ENCODE measurements at places on chromosomes 16 and 17.

DNA sequence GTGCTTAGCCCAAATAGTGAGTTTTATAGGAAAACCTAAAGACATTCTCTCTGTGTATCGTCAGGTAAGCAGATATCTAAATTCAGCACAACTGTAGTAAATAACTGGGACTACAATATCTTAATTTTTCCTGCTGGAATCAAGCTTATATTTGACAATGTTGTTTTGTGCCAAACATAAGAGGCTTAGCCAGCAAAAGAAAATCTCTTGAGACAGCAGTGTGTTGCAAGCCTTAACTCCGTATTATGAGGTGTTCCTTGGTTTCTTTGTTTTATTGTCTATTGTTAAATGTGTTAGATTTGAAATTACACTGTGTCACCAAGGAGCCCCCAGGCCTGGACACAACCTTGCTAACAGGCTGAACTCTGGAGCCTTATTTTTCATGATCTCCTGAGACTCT is 1570.6 kb upstream of the GOT2 start:
- DNase-seq, result no peak

DNA sequence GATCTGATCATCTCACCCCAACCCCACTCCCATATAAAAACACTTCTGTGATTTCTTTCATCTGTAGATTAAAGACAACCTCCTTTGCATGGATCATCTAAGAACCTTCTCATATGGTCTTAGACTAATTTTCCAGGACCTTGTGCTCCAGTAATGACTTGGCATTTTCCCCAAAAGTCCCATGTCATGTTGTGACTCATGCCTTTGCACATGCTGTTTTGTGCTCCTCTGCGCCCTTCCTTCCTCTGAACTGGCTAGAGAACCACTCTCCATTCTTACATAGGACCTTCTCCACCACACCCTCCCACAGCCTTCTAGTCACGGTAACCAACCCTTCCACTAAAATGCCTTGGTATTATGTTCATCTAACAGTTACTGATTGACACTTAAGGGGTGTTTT is 99.5 kb upstream of the AXIN2 start:
- no peak for DNase-seq

DNA sequence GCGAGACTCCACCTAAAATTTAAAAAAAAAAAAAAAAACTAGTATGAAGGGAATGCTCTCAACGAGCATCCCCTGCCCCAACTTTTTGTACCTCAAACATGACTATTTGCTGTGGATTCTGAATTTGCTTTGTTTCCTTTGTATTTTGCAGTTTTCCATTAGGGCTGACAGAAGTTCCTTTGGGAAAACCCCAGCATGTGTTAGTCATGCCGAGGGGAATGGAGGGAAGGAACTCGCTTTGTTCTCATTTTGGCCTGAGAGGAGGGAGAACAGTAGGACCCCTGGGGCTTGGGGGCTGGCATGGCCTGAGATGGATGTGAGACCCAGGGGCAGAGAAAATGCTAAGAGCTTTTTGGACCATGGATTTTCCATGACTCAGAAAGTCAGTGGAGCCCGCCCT is 20.5 kb downstream of the KRT9 start:
- no peak for DNase-seq

DNA sequence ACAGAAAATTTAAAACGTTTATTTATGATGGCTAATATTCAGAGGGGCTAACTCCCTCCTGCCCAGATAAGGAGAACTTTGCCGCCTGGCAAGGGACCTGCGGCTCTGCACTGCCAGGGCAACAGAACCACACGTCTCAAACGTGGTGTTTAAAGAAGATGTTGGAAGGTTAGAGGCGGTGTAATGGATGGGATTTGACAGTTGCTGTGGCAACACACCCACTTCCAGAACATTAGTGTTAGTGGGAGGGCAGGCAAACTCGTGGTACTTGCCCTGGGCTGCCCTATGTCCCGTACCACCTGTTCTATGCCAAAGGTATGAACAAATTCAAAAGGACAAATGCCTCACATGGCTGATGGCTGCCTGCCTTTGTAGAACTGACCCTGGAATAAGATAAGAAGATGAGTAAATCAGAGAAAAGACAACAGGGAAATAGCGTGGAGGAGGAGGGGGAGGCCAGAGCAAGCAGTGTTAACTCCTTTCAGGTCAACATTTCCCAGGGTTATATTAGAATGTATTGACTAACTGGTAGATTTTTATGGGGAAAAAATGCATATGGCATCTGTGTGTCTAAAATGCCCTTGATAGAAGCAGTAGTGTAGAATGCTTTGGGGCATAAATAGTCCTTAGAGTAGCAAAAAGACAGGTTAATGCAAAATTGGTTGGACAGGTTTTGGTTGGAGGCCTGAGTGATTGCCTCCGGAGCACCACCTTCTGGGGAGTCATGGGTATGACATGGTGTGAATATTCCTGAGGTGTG is 30.8 kb downstream of the HLF start:
- peak; percentile 59 for DNase-seq

DNA sequence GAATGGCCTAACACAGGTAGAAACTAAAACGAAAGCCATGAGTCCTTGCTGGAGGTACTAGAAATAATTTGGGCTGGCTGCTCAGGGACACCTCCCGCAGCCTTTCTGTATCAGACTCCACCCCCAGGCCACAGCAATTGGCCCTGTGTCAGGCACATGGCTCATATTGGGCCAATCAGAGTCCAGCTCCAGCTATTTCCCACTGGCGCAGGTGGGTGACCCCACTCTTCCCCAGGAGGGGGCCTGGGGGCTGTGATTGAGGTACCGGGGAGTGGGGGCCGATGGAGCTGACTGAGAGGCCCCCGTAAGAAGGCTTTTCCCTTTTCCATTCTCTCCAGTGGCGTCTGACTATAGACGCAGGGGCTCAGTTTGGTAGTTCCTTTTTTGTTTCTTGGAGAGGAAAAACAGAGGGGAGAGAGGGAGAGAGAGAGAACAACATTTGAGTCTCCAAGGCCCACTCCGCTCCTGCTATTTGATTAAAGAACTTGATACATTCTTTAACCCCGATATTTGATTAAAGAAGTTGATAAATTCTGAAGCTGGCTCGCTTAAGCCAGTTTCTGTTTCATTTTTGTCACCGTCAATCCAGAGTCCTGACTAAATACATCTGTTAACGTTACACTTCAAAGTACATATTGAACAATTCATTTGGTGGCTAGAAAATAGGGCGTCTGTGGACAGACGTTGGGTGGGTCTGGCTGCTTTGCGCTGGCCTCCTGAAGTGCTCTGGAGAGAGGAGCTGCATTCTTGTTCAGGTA is 26.3 kb downstream of the FOXL1 start:
- DNase-seq, result no peak

DNA sequence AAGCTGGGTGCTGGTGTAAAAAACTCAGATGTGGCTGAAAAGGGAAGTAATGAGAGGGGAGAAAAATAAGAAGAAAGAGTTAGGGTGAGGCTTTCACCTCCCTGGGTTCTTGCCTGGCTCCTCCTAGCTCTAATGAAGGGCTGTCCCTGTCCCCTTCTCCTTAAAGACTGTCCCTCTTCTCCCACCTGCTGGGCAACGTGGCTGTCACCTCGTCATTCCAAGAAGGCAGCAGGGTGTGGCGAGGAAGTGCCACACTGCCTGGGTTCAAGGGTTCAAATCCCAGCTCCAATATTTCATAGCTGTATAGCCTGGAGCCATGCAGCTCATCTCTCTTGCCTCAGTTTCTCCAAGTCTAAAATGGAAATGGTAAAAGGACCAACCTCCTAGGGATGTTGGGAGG is 122.5 kb upstream of the CACNG5 start:
- no peak for DNase-seq

DNA sequence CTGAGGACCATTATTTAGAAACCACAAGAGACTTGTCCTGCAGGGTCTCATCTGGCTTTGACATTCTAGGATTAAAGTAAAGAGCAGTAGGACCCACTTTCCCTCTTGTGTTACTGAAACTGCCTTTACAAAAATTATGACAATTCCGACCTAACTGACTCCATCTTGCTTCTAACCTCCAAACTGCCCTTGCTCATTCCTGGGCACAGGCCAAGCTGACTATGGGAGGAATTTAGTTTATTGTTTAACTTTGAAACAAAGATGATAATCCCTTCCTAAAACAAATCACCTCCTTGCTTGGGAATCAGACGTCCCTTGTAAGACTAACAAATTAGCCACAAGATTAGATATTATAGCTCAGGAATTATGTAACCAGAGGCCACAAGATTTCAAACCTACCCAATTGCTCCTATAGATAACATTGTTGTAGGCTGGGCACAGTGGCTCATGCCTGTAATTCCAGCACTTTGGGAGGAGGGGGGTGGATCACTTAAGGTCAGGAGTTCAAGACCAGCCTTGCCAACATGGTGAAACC is 87.0 kb upstream of the FBXO47 start:
- DNase-seq, result no peak

DNA sequence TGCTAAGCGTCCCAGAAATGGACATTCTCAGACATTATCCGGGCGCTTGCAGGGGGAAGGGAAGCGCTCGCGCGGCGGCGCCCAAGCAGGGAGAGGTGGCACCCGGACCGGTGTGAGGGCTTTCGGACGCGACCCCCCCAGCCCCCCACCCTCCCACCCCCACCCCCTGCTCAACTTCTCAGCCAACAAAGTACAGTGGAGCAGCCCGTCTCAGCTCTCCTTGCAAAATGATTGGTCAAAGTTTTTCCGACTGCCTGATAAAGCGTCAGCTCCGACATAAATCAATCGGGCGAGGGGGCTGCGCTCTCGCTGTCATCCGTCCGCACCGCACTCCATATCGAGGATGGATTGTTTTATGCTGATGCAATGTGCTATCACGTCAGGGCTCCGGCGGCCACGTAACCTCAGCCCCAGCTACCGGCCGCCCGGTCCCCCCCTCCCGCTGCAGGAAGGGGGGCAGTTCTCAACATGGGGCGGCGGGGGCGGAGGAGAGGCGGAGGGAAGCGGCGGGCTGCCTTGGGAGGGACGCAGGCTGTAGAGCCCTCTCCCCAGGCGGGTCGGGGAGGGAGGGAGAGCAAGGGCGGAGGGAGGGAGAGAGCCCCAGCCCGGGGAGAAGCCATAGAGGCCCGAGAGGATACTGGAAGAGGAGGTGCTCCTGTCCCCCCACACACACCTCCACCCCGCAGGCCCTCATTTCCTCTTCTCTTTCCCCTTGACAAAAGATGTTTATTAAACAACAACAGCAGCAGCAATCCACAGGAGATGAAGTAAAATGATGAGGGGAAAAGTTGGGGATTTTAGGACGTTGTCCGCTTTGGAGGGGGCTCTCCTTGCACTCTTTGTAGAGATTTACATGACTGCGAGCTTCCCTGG is at the start of gene HOXB9:
Gene HOXB9, minus strand, starts transcription at position 114 of the 873 bp plus-strand sequence. Its CDS starts 89 bp downstream, at position 25.
- DNase-seq, result peak; percentile 52

- DNase-seq, result peak; percentile 73
These were observed 37.6 kb upstream of the PIRT start for GRCh38 chr17:10875430-10875851.

- peak; percentile 39 for DNase-seq
These were observed 94.9 kb downstream of the ANKRD11 start for GRCh38 chr16:89395150-89396142.

DNA sequence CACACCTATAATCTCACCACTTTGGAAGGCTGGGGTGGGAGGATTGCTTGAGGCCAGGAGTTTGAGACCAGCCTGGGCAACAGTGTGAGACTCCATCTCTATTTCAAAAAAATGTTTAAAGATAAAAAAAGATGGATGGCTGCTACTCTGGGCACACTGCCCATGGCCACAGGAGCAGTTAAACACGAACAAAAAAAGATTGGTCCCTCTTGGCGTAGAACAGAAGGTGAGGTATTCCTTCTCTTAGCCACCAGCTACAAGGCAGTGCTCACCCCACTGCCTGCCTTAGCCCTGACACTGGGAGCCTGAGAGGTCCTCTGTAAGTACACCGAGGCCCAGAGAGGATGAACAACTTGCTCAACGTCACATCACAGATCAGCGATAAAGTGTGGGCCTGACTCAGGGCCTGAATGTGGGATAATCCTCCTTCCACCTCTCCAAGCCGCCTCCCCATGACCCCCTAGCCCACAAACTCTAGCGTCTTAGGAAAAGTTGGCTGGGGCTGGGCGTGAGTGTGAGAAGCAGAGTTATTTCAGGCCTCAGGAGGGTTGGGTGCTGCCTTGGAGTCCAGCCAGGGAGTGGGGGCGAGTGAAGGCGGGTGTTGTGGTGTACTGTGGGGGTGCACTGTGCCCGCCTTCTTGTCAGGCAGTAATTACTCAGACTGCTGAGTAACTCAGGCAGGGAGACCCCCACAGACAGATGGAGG is 2.3 kb upstream of the DPH1 start:
- no peak for DNase-seq

DNA sequence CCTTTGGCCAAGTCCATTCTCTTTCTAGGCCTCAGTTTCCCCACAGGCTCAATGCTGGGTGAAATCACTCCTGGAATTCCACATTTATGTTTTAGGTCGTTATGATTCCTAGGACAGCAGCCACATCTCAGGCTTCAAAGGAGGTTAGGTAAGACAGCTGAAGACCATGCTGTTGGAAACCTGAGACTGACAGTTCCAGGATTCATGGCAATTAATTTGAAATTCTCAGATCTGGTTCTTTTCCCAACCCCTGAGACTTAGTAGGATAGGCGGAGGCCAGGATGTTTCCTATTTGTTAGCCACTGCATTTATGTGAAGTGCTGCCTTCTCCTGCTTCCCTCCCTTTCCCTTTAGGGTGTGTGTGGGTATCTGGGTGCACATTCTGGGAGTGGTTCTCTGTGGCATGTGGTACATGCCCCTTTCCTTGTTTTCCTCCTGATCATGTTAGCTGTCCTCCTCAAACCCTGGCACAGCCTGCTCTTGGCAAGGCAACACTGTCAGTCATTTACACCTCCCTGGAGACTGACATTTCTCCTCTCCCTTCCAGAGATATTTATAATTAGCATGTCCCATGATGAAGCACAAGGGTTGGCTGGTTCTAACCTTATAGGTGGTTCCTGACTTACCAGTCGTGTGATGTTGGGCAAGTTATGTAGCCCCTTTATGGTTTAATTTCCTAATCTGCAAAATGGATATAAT is 91.4 kb upstream of the SALL1 start:
- DNase-seq, result no peak

DNA sequence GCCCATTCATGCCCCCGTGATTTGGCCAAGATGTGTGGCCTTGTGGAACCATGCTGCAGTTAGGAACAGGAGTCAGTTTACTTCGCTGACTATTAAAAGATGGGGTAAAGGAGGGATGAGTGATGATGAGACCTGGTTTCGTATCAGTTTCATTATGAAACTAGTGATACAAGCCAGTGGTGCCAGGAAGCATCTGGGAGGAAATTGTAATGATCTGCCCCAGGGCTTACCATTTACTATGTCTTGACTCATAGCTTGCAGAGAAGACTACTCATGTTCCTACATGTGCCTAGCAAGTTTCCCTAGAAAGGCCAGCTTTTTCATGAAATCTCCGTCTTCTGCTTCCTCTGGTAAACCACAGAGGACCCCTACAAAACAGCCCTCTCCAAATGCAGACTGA is 23.2 kb downstream of the CDH3 start:
- DNase-seq, result no peak
